LNCaP clone FGC (cell line): ENCODE measurements at places on chromosomes 11 and 22.

GRCh38 chr11:79536155-79536917, 95.5 kb upstream of the TENM4 start:
- DNase-seq = no peak

- no peak for DNase-seq
Measured at GRCh38 chr11:132944569-132944944, 587.7 kb downstream of the OPCML start.

GRCh38 chr11:134742956-134743819, 331.1 kb upstream of the B3GAT1 start:
- DNase-seq = no peak

DNA sequence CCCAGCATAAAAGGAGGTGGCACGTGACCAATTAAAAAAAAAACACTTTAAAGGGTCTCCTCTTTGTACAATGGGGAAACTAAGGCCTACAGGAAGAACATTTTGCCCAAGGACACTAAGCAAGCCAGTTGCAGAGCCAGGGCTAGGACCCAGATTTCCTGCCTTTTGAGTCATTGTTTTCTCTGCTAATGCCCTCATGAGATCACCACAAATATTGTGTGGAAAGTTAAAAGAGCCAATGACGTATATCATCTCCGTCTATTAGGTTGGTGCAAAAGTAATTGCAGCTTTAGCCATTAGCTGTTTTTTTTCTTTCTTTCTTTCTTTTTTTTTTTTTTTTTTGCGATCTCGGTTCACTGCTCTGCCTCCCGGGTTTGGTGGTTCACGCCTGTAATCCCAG, 24.1 kb upstream of the LRRC32 start:
- DNase-seq = no peak

DNA sequence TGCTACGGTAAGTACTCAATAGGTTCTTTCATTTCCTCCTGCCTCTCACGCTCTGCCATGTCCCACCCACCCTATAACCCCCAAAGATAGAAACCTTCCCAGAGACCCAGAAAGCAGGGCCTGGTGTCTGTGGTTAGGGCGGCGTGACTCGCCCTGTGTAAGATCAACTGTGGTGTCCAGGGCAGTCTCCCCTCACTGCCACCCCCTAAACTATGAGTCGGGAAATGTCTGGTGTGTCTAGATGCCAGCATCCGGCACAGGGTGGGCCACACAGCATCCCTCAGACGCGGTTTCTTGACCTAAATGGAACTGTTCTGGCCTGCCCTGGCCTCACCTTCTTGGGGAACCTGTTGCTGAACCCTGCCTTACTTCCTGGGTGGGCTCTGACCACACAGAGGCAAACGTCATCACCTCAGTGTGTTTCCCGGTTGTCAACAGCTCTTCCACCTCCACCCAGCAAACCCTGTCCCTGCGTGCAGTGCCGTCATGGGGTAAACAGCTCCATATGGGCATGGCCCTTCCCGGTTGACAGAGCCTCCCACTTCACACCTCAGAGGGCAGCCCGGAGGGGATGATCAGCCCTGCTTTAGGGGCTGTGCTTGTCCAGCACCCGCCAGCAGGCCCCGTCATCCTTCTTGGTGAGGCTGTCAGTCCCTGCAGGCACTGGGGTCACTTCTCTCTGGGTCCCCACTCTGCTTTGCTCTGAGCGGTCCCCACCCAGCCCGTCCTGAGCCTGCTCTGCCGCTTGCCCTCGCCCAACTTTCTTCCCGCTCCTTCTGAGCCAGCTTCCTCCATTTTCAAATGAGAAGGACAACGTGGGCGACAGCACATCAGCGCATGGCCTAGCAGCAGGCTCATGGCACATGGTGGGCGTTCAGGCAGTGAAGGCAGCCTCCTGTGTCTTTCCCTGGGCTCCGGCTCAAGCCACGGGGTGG, 6.0 kb downstream of the WNT11 start:
- DNase-seq = no peak

DNA sequence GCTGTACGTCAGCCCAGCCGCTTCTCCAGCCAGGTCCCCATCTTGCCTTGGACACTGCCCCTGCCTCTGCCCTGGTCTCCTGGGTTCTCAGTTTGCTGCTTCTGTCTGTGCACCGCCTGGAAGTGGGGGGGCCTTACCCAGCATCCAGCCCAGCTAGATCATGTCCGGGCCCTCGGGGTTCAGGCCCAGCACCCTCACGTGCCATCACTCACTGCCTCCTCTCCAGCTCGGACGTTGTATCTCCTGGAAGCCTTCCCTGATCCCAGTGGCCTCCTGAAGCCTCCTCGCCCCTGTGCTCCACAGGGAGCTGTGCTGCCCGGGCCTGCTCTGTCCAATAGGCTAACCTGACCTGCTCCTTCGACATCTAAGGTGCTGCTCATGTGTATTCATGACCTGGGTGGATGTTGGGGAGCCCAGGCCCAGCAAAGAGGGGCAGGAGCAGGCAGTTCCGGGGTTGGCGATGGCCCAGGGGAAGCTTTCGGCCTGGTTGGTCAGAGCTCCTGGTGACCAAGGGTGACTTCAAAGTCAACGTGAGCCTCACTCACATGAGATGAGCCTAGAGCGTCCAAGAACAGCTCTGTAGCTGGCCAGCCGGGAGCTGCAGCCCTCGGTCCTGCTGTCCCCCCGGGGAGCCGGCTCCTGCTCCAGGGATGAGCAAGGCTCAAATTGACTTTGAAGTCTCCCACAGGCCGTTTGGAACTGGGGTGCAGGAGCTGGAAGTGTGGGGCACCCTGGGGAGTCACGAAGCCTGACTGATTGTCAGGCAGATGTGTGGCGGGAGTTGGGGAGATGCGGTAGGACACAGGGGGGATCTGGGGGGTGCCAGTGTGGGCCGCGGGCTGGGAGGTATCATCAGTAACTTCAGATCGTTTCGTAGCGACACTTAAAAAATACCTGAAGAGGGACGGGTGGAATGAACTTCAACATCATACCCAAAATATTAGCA, 5.2 kb upstream of the ASCL2 start:
- no peak for DNase-seq

GRCh38 chr11:129905402-129905801, 10.0 kb upstream of the NFRKB start:
- DNase-seq = peak; percentile 84

DNA sequence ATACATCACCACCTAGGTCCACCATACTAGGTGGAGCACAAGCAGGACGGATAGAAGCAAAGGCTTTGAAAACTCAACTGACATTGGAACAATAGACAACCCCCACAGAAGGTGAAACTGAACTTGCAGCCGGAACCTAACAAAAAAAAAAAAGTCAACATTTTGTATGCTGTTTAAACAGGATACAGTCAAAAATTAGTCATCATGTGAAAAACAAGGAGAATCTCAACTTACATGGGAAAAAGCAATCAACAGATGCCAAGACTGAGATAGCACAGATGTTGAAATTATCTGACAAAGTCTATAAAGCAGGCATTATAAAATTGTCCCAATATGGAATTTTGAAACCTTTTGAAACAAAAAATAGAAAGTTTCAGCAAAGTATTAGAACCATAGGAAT, 123.8 kb downstream of the RAB38 start:
- no peak for DNase-seq

DNA sequence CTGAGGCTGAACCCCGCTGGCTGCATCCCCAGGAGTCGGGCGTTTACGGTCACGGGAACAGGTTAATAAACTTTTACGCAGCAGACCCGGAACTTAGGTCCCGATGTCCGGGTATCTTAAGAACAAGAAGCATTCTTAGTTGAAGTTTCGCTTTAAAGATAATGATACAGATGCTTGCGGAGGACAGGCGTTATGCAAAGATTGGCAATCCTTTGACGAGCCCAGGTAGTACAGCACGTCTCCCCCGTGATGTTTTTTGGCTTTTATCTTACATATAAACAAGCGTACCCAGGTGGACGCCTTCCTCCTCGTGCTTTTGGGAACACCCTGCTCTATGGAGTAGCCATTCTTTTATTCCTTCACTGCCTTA, 871 bp upstream of the TOLLIP start:
- no peak for DNase-seq

- DNase-seq = no peak
Measured at GRCh38 chr11:69750875-69751597, 24.1 kb downstream of the FGF4 start.

GRCh38 chr11:115488945-115489344, 15.3 kb downstream of the CADM1 start:
- no peak for DNase-seq

GRCh38 chr11:64384981-64385944, 26.3 kb downstream of the RPS6KA4 start:
- DNase-seq = no peak

DNA sequence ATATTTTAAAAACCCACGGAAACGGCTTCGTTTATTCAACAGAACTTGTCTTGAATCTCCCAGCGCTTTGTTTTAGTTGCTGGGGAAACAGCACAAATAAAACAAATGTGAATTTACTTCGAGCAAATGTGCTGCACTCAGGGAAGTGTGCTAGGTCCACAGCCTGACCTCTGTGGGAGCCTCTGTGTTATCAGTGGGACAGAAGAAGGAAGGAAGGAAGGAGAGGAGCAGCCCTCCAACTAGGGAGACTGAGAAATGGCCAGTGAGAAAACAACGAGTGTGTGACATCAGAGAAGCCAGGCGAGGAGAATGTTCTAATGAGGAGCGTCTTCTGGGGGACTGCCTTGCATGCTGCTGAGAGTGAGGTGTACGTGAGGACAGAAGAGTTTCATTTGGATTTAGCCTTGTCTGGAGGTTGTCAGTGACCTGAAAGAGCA, 42.7 kb downstream of the PPP6R3 start:
- no peak for DNase-seq

- DNase-seq = no peak
Measured at GRCh38 chr11:76638270-76639197, 32.0 kb downstream of the LRRC32 start.

DNA sequence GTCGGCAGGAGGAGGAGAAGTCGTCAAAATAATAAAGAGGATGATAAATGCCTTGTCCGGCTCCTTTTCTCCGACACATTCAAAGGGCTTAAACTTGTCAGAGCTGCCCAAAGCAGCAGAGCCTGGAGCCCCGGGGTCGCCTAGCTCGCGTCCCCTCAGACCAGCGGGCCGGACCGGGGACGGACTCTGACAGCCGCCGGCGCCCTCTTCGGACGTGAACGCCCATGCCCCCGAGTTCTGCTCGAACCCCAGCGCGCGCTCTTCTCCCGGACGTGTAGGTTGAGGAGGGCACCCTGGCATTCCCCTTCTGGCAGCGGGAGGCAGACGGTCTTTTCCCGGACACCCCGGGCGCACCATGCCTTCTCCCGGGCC, 999 bp downstream of the FGF3 start:
- no peak for DNase-seq

DNA sequence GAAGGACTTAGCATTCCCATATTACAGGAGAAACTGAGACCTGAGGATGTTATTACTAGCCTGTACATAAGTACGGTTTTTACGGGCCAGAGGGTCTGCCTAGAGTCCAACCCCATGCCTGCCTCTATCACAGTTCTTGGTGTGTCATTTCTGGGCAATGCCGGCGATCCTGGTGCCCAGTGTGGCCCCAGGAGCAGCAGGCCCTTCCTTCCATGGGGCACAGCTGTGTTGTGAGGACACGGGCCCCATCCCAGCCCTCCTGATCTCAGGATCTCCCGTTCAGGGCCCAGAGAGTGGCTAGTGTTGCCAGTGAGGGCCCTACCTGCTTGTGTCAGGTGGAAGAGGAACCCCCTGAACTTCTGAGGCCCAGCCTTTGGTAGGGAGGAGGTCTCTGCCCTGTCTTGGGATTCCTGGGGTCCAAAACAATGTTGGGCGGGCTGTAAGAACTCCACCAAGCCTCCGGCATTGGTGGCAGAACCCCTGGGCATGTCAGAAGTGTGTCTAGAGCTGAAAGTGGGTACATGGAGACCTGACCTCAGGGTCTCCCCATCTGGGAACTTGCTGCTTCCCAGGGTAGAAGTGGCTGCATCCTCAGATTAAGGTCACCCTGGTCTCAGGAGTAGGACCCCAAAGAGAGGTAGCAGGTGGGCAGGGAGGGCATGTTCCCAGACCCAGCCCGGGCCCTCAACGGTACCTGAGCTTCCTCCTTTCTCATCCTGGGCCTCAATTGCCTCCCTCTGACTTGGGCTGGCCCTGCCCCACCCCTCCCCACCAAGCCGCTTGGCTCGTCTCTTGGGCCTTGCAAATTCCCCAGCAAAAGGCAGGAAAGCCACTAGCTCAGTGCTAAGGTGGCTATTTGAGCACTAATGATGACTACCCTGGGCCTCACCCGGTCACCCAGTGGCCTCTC, 74.6 kb upstream of the KCNQ1OT1 start:
- no peak for DNase-seq

DNA sequence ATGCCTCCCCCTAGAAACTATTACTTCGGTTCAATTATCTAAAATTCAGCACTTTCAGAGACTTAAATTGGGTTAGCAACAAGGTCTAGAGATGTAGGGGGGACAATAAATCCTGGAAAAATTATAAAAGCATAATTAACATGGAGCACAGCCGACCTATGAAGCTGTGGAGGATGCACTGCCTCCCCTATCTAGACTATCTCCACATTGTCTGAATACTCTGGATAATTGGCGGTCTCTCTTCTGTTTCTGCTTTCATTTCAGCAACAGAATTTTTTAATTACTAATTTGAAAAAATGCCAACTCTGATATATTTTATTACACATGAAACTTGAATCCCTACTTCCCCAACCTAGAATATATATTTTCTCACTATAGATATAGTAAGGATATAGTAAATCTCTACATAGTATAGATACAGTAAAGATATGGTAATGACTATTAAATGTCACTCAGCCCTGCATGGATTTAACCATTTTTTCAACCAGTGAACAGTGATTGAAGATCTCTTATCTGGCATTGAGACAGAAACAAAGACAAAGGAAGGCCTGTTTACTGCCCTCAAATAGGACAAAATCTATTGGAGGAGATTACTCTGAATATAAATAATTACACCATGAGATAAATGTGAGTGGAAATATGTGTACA, 157.6 kb downstream of the BLID start:
- DNase-seq = no peak

DNA sequence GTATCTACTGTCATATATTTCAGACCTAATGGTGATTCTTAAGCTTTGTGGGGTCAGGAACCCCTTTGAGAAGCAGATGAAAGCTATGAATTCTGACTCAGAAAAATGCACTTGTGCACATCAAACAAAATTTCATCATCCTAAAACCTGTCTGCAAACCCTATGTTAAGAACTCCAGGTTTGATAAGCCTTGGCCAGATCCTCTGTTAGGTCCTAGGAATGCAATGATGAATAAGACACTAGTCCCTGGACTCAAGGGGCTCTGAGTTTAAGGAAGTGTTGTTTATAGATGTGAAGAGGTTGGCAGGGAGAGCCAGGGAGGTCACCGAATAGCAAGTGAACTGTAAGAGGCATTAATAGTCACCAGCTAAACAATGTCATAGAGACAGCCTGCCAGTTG, 103.2 kb downstream of the SPON1 start:
- DNase-seq = no peak

GRCh38 chr11:69253028-69253427, 40.9 kb upstream of the MYEOV start:
- DNase-seq = no peak

DNA sequence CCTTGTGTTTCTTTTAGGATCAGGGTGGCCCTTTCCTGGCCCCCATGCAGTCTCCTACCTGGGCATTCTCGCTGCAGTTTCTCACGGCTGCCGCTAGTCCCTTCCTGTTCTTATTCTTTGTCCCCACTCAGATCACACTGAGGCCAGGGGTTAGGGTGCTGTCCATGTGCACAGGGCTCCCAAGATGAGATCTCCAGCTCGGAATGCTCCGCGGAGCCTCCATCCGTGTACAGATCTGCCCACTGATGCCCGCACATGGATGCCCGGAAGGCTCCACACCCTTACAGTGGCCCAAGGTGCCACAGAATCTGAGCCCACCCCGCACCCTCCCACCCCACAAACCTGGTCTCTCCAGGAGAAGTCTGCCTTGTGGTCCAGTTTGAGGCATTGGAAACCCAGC, 457.3 kb downstream of the TBC1D22A start:
- DNase-seq = no peak

GRCh38 chr11:19802773-19803293, 90.2 kb downstream of the NAV2 start:
- DNase-seq = no peak
